A172 (cell line): ENCODE measurements at places on chromosomes 4 and X.

GRCh38 chrX:3717742-3718420, 4.4 kb upstream of the PRKX start:
- no peak for DNase-seq

DNA sequence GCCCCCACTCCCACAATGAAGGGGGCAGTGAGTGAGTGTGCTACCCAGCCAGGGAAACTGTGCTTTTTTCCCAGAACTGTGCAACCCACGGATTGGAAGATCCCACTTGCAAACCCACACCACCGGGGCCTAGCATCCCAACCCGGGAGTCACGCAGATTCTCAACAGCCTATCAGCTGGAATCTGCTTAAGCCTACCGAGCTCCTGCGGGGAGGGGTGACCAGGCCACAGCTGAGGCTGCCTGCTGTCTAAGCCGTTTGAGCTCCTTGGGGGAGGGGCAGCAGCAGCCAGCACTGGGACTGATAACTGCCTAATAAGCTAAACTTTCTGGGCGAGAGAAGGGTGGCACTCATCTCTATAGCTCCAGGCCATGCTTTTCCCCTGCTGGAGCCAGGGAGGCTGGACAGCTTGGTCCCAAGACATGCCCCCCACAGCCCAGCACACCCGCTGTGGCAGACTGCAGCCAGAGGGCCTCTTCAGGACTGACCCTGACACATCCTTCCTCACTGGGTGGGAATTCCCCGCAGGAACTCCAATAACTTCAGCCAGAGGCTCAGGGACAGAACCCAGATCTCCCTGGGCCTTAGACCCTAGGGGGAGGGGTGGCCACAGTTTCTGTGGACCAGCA, 161.3 kb upstream of the MAGEB18 start:
- peak; percentile 76 for DNase-seq

GRCh38 chrX:13248867-13249486, 70.9 kb downstream of the ATXN3L start:
- DNase-seq = no peak

GRCh38 chrX:13535376-13536165, 33.8 kb upstream of the EGFL6 start:
- DNase-seq = no peak

DNA sequence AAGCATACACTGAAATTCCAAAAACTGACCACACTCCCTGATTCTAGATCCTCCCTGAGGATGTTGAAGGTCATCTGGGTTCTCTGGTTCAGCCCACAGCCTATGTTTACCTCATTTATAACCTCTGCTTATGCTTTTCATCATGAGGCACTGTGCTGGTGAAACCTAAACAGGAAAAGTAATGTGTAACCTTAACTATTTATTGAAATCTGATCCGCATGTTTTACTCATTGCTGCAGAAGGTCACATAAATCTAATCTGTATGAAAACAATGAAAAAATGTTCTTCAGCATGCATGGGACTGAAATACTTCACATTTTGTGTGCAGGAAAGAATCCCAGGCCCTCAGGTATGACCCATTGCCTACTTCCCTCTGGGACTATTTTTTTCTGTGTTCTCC, 30.3 kb downstream of the UCHL1 start:
- DNase-seq = no peak

- no peak for DNase-seq
Measured at GRCh38 chrX:72460715-72461114, 111.9 kb downstream of the HDAC8 start.

GRCh38 chrX:19810802-19811201, 76.6 kb downstream of the SH3KBP1 start:
- no peak for DNase-seq

GRCh38 chr4:89724716-89725115, 112.2 kb downstream of the SNCA start:
- DNase-seq = peak; percentile 62

DNA sequence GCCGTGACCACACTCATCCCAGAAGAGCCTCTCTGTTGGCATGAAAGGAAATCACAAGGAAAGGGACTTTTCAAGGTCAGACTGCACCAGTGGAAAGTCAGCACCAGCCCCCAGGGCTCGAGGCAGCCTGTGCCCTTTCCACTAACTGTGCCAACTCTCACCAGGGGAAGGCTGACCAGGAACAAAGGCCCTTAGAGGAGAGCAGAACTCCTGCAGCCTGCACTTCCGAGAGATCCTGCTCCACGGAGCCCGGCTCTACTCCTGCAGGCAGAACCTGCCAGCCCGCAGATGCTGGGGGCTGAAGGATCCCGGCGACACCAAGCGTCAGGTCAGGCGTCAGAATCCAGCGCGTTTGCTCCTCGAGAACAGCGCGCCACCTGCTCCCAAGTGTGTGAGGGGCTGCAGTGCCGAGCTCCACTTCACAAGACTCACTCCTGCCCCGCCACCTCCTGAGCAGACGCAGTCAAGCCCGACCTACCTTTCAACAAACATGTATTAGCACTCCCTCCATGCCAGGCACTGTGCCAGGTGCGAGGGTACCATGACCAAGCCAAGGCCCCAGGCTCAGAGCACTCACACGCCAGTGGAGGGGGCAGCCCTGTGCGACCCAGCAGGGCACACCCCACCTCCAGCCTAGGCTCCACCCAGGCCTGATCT, 13.6 kb upstream of the HELT start:
- DNase-seq = no peak

- no peak for DNase-seq
Measured at GRCh38 chrX:103780336-103781061, 3.9 kb downstream of the PLP1 start.

DNA sequence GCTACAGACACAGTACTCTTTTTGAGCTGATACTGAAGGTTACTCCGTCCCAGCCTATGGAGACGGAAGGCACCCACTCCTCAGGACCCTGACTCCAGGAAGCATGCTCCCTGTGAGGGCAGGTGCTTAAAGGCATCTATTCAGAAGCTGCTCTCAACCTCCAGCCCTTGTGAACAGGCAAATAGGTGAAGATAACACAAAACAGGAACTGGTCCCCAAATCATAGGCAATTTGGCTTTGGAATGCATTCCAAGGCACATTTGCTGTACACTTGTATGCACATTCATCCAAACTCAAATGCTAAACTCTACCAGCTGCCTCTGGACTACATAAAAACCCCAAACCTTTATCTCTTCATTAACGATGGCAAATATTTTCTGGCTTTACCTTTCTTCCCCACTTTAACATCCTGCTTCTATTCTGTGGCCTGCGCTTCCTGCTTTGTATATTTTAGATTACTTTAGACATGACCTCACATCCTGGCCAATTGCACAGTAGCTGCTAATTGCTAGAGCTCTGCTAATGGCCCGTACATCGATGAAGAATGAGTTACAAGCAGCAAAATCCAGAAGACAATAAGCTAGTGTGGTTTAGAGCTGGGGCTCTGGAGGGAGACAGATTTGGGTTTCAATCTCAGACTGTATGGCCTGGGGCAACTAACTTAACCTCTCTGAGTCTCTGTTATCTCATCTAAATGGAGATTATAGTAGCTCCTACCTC, 3.2 kb downstream of the SEL1L3 start:
- DNase-seq = no peak

DNA sequence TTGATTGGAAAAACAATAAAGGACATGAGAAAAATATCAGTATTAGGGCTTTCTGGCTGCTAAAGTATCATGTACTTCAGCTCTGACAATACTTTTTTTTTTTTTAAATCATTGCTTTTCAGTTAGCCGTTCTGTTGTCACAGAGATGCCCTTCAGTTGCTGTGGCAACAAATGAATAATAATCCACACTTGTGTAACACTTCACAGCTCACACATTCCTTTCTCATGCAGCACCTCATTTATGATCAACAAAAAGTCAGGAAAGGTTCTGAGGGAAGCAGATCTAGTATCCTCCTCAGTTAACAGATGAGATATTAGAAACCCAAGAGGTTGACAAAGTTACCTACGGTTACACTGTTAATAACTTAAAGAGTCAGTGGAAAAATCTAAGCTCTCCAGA, 444.2 kb upstream of the SLIT2 start:
- peak; percentile 15 for DNase-seq

DNA sequence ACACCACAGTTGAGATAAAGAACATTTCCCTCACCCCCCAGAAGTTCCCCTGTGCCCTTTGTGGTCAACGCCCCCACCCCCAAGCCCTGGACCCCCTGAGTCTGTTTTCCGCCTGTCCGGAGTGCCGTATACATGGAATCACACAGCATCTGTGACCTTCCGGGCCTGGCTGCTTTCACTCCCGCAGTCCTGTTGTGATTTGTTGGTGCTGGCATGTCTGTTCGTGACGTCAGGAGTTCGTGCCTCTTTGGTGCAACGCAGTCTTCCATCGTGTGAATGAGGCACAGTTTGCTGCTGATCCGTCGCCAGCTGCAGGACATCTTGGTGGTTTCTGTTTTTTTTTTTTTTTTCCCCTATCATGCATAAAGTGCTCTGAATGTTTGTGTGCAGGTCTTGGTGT, 62.1 kb downstream of the PSAPL1 start:
- no peak for DNase-seq

GRCh38 chr4:143348233-143349077, 11.8 kb downstream of the GAB1 start:
- no peak for DNase-seq

DNA sequence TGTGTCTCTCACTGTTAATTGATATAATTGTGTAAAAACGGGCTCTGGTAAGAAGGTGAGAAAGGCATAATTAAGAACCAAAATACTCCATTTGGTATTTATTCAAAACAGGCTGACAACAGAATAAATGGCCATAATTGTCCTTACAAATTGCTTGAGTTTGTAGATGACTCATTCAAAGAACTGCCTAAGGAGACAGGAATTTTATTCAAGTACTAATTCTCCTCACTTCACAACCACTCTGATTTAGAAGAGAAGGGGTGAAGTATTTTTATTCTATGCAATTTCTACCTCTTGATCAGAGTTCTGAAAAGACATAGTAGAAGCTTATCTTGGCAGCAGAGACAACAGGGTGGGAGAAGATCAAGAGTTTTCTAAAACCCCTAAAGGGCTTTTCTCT, 43.1 kb downstream of the ATP11C start:
- DNase-seq = no peak

DNA sequence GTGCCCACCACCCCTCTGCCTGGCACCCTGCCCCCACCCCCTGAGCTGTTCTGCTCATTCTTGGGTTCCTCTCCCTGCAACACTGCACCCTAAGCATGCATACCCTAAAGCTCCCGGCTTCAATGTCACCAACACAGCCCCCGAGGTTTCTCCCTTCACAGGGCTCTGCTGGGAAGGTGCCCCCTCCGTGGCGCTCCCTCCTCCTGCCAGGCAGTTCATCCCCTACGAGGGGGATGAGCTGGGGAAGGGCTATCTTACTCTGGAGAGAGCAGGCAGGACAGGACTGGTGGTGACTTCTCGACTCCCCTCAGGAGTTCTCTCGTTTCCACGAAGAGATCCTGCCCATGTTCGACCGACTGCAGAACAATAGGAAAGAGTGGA, 6.5 kb downstream of the ATP5ME start:
- DNase-seq = no peak
